ENCODE measurements at places on chromosomes 5 and 9. TPM values are rescaled to one million over a fixed set of nuclear protein-coding genes. Genes with fewer than 3 reads are reported as not detected.

DNA sequence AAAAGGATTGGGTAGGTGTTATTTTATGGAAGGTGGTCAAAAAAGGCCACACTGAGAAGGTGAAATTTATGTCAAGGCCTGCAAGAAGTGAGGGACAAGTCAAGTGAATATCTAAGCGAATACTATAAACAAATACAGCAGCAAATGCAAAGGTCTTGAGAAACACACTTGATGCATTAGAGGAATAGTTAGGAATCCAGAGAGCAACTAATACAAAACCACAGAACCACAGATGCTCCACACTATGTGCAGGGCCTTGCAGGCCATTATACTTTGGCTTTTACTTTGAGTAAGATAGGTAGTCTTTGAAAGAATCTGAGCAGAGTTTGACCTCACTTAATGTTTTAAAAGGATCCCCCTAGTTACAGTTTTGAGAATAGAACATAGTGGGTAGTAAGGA is 4.6 kb downstream of the ZNF622 start:
- ATAC-seq: no peak

The SPEF2 gene
- 2.1 TPM for total RNA-seq

GRCh38 chr9:108142504-108143201 is 653.1 kb upstream of the KLF4 start:
- ATAC-seq: peak; percentile 99

- no peak for ATAC-seq
Observed at GRCh38 chr5:35046774-35047173, 975 bp downstream of the AGXT2 start.

- ATAC-seq: no peak
Observed at GRCh38 chr5:125256296-125256695, 509.9 kb upstream of the ZNF608 start.

DNA sequence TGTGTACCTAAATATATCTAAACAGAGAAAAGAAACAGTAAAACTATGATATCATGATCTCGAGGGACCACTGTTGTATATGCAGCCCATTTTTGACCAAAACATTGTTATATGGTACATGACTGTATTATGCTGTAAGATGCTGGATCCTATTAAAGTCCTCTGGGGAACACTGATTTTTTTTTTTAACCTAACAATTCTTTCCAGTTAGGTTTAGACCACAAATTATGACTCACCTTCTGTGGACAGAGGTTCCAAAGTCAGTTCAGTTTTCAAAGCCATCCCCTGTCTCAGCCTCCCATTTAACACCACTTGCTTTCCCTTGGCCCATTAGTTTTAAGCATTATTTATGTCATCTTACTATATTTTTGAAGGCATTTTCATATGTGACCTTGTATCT is 27.1 kb downstream of the TRMO start:
- ATAC-seq: no peak

All from gastroesophageal sphincter (tissue), 4 donors.